ENCODE measurements at places on chromosomes 5 and 9. TPM values are rescaled to one million over a fixed set of nuclear protein-coding genes. Genes with fewer than 3 reads are reported as not detected.

CCDC192 gene
- total RNA-seq: not detected

NR6A1 gene
- 0.44 TPM for total RNA-seq

SMIM32 gene
- total RNA-seq: not detected

GPR150 gene
- 0.66 TPM for total RNA-seq

PCDHB2 gene
- 0.58 TPM for total RNA-seq

GAS1 gene
- 37.4 TPM for total RNA-seq

OR1Q1 gene
- total RNA-seq: not detected

BASP1 gene
- 163 TPM for total RNA-seq

C5orf22 gene
- total RNA-seq: 22.4 TPM

EIF4E1B gene
- total RNA-seq: not detected

CARD9 gene
- total RNA-seq: 1.3 TPM

C9orf50 gene
- 0.44 TPM for total RNA-seq

CCNJL gene
- 0.15 TPM for total RNA-seq

PTPRD gene
- total RNA-seq: 13.1 TPM

GNPDA1 gene
- 172 TPM for total RNA-seq

SELENOP gene
- 703 TPM for total RNA-seq

C1QTNF3 gene
- total RNA-seq: 0.99 TPM

All from smooth muscle cell of trachea (primary cell).